Sigmoid colon (tissue), 7 donors: ENCODE measurements at places on chromosomes 6 and 20.

- DNase-seq: no peak
Observed at GRCh38 chr6:151679081-151679480, 128.4 kb upstream of the ESR1 start.

GRCh38 chr6:38080889-38081288, 261.4 kb downstream of the ZFAND3 start:
- DNase-seq: no peak

DNA sequence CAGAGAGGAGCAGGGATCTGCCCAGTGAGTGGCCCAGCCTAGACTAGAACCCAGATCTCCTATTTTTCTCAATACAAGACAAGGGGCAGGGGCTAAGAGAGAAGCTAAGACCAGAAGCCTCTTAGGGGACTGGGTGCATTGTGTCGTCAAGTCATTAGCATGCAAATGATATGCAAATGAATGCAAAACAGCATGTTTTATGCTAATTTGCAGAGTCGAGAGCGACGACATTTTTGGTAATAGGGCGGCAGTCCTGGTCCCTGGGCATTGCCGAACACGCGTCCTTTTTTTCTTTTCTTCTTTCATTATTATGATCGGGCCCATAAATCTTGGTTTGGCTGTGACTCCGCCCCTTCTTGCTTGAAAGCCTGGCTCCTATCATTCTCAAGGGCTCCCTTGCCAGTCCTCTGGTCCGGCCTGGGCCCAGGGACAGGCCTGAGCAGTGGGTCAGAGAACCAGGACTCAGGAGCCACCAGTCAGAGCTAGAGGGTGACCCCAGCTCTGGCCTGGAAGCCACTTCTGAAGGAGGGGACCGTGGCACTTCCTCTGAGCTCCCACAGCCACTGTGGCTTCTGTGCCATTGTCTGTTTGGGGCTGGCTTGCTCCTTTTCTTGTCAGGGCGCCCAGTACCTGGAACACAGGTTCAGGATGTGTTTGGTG, 32.0 kb upstream of the SCRT2 start:
- DNase-seq: peak; percentile 10

DNA sequence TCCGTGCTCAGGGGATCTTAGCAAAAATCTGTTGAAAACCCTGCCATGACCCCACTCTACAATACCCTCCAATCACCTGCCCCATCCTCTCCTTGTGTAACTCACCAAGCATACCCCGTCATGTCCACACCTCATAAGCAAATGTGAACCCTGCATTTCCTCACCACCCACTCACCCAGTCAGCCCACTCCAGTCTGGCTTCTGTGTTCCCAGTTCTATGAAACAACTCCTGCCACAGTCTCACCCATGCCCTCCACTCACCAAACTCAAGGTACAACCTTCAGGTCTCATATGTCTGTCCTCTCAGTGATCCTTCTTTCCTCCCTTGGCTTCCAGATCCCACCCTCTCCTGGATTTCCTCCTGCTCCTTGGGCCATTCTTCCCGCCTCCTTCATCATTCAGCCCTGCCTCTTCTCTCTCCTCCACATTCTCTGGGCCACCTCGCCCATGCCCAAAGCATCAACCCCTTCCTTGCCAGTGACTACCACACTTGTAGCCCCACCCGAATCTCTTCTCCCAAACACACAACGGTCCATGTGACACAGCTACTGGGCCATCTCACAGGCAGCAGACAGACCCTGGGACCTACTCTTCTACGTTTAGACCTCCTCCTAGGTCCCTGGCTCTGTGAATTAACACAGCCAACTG, 8.8 kb downstream of the DDRGK1 start:
- DNase-seq: no peak

- DNase-seq: no peak
Observed at GRCh38 chr6:42748203-42748898, 2.4 kb upstream of the TBCC start.

GRCh38 chr20:3749087-3749688, 16.7 kb downstream of the HSPA12B start:
- DNase-seq: peak; percentile 68

DNA sequence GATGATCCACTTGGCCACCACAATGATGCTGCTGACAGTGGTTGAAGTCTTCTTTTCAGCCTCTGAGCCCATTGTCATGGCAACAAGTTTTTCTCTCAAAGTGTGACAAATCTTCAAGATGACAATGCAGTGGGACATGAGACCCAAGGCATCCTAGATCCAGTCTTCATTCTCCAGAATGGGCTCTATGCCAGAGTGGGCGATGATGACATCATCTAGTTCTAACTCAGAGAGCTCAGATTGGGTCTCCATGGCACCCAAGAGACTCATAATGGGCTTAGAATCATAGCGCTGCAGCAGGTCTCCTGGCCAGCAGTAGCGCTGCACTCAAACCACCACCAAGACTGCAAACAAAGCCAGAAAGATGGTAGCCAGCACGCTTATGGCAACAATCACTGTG, 973.6 kb downstream of the EYS start:
- DNase-seq: no peak

DNA sequence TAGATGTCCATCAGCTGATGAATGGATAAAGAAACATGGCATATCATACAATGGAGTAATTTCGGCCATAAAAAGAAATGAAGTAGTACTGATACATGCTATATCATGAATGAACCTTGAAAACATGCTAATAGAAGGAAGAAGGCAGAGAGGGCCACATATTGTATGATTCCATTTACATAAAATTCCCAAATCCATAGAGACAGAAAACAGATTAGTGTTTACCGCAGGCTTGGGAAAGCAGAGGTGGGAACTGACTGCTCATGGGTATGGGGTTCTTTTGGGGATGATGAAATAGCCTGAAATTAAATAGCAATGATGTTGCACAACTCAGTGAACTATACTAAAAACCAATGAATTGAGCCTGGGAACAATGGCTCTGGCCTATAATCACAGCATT, 58.3 kb downstream of the SERAC1 start:
- DNase-seq: no peak

GRCh38 chr6:17100806-17101205, 1.0 kb upstream of the STMND1 start:
- no peak for DNase-seq

DNA sequence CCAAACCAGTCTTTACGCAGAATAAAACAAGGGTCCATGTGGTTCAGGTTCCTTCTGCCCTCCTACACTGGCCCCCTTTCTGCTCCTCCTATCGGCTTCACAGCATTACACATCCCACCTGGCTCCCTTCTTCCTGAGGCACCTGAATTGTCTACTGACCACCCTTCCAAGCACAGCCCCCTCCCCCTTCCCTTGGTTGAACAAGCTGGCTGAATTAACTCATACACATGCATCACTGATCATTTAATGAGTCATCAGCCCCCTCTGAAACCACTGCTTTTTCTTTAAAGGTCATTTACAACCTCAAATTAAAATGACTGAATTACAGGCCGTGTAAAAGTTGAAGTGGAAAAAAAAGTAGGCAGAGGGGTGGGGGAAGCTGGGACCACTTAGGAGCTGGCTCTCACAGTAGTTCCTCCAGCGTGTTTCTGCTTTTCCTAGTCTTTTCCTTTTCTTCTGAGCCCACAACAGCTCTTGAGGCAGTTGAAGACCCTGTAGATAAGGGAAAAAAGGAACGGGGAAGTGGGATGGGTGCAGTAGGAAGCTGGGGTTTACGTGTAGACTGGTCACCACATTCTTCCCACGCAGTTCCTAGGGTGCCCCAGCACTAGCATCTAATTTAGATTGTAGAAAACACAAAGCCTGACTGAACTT, 67.6 kb downstream of the FYN start:
- no peak for DNase-seq

- no peak for DNase-seq
Observed at GRCh38 chr6:16547587-16547986, 213.7 kb downstream of the ATXN1 start.
